Left lung (tissue), 14 donors: ENCODE measurements at places on chromosomes 12 and 14.

DNA sequence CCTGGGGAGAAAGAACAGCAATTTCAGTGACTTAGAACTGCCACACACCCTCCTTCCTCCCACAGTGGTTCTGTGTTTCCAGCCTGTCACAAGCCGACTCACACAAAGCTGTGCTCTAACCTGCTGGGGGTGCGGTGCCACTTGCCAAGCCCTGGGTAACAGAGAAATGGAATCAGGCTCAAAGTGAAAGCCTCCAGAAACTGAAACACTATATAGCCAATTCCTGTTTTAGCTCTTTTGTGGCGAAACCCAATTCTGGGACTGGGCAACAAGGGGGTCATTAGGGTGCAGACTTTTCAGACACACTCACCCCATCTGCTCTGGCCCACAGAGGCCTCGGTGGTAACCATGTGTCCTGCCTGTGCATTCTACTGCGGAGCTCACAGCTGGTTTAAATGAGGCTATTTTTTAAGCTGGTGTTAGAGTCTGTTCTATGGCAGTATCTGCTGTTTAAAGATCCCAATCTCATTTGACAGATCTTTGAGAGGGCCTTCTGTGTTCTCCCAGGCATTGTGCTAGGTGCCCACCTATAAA is 15.2 kb upstream of the ACTR6 start:
- no peak for DNase-seq

DNA sequence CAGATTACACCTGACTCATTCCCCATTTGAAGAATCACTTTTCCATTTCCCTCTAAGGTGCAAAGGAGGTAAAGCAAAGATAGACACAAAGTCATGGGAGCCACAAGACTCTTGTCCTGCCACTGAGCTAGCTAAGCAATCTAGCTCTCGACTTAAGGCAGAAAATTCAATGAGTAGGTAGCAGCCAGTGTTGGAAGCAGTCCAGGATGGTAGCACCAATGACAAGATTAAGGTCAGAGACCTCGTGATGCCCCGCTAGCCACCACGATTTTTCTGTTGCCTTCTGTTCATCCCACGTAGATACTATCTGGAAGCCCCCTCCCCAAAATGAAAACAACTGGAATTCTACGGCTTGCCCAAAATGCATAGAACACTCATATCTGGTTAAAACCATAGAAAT is 1.4 kb downstream of the VAMP1 start:
- no peak for DNase-seq

DNA sequence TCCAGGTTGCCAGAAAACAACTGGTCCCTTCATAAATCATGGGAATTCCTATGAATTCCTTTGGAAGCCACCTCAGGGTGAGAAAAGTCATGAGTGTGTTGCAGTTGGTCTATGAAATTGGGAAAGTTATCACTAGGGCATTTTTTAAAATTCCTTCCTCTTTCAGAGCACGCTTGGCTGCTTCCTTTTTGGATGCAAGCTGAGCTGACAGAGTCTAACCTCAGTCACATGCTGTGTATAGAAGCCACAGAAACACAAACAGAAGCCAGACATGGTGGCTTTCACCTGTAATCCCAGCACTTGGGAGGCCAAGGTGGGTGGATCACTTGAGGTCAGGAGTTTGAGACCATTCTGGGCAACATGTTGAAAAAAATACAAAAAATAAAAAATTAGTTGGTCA is 21.7 kb upstream of the HELB start:
- DNase-seq: no peak

- no peak for DNase-seq
Measured at GRCh38 chr12:130258863-130259262, 78.8 kb upstream of the PIWIL1 start.

- no peak for DNase-seq
Measured at GRCh38 chr12:9449181-9449580, 158.5 kb downstream of the KLRB1 start.

DNA sequence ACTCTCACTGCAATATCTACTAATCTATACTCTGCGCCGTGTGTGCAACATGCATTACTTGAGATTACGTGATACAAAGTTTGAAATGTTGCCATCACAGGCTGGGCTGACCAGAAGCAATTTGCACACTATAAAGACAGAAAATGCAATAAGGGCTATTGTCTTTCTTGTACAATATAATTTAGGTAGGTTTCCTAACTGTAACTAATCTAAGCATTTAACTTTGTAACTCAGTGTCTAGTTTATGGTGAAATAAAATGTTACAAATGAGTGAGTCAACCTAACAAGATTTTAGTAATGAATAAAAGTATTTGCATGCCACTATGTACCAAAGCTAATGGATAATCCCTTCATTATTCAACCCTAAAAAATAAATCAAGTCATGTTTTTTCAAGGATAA is 57.8 kb downstream of the LRP6 start:
- DNase-seq: no peak

DNA sequence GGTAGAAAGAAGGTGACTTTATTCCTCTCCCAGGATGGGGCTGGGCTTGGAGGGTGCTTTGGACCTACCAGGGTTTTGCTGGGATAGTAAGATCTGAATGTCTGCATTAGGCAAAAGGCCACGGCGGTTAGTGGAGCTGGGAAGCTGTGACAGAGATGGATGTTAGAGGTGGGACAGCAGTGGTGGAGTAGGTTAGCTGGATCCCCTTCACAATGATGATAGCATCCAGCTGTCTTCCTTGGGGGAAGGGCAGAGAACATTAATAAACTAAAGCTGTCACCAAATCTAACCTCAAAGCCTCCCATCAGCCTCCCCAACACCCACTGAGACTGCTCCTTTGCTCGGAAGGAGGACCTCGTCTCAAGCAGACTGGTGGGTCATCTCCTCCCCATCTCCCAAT is 104.8 kb downstream of the GPATCH2L start:
- DNase-seq: no peak

DNA sequence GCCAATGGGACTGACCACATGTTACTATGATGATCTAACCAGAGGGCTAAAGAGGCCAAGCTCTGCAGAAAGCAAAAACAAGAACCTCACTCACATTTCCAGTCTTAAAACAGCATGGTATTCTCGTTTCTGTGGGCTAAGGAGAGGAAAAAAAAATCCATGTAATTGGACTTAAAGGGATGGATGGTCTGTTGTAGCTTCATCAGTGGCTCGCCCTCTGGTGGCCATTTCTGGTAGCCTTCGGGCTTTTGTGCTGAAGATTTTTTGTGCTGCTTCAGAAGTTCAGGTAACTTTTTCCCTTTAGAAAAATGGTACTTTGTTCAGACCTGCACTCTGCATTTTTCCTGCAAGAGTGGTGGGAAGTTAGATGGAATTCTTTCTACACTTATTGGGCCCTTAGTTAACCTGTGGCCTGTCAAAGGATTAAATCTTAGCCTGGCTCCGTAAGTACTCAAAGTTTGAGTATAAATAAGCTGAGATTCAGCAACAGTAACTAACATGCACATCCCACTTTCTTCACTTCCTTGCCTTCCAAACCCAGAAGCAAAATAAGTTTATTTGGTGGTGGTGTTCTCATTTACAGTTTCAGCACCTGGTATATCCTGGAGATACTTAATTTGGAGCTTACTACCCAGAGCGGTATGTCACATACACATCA is 22.3 kb downstream of the DCAF4 start:
- DNase-seq: no peak
